ENCODE measurements at places on chromosomes 11 and 22.

DNA sequence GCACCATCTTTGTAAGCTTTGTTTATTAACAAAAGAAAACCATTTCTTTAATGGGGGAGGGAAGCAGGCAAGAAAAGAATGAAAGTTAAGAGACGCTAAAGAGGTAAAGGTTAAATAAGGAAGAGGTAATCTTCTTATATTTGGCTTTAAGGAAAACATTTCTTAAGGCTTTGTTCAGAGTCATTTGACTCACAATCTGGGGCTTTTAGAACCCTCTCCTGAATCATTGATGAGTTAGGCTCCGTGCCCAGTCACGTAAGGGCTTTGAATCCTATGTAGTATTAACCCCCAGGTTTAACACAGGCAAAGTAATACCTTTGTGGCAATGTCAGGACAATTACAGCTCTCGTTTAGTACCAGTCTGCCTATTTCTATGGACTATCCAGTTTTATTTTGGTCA is 26.1 kb downstream of the MADD start:
- no peak for DNase-seq

DNA sequence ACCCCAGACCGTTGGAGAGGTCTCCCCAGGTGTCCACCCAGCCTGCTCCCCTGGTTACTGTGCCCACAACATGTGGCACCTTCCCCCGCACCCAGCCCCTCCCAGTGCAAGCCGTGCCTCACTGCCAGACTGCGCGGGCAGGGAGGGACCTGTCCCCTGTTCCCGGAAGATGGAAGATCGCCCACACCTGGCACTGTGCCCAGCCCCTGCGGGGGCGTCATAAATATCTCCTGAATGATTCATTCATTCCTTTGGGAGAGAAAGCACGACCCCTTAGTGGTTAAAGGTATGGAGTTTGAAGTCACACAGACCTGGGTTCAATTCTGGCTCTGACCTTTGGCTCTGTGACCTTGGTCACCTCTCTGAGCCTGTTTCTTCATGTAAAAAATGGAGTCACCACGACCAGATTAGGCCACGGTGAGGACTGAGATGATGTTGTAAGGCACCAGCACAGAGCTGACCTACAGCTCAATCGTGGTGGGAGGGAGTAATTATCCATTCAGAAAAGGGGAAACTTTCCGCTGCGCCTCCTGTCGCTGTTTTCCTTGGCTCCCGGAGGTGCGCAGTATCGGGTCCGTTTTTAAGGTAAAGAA is 497 bp upstream of the SYT12 start:
- DNase-seq: no peak

DNA sequence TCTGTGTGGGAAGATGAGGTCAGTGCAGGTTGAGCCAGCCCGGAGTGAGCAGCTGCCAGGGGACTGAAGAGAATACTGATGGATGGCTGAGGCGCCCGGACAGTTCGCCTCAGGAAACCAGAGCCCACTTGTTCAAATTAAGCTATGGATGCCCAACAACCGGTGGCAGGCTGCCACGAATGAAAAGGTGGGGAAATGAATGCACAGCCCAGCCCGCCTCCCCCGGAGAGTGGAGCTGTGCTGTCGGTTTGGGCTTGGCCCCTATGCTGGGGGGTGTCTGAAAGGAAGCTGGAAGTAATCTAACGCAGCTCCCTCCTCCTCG is 21.9 kb downstream of the HSPA8 start:
- DNase-seq: no peak

DNA sequence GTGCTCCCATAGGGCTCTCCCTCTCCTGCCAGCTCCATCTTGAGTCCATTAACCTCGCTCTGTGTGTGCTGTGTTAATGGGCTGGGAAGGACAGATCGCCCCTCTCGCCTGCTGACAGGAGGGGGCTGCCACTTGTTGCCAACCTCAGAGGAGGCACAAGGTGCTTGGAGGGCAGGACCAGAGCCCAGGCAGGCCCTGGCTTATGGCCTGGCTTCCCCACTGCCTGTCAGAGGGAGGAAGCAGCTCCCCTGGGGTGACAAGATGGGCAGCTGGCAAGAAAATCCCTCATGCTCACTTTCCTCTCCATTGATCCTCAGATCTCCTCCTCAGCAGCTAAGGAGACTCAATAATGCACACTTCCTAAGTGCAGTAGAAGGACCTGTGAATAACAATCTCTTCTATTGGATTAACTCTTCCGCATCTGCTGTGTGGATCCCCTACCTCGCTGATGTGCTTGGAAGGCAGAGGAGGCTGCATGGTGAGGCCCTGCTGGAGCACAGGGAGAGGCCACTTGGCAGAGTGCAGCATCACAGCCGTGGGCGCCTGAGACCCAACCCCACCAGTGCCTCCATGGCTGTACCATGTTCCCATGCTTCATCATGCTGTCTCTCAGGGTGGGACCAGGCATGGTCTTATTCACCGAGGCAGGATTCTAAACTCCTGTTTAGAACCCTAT is 70.3 kb downstream of the TRIM29 start:
- no peak for DNase-seq

- DNase-seq: no peak
Observed at GRCh38 chr11:32317643-32318042, 117.7 kb downstream of the WT1 start.

GRCh38 chr11:8717876-8718753 is 35.5 kb downstream of the RPL27A start:
- no peak for DNase-seq

DNA sequence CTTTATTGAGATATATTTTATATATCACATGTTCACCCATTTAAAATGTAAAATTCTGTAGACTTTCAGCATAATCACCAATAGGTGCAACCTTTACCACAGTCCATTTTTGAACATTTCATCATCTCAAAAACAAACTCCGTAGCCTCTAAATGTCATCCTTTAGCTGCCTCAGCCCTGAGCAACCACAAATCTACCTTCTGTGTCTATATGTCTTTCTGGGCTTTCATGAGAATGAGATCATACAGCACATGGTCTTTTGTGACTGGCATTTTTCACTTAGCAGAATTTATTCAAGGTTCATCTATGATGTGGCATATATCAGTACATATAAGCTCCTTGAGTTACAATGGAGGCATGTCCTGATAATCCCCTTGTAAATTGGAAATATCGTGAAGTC is 320.5 kb downstream of the ETS1 start:
- no peak for DNase-seq

GRCh38 chr22:30694171-30694639 is 469 bp upstream of the OSBP2 start:
- DNase-seq: no peak

- no peak for DNase-seq
Observed at GRCh38 chr11:32316232-32316631, 119.1 kb downstream of the WT1 start.

- DNase-seq: no peak
Observed at GRCh38 chr22:23827351-23827995, 11.3 kb downstream of the DERL3 start.

DNA sequence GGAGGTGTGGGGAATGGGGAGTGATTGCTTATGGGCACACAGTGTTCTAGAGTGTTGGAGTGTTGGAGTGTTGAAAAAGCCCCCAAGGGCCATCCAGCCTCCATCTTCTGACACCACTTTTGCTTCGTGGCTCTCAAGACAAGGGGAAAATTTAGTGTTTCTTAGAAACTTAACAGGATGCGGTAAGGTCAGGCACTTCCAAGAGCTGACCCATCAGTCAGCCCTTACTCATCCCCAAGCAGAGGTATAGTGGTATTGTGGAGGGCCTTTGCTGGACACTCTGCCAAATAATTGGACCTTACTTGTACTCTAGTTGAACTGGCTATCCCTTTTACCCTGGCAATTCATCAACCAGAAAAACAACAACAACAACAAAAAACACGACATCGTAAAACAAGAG is 14.8 kb upstream of the ALDH3B2 start:
- no peak for DNase-seq

DNA sequence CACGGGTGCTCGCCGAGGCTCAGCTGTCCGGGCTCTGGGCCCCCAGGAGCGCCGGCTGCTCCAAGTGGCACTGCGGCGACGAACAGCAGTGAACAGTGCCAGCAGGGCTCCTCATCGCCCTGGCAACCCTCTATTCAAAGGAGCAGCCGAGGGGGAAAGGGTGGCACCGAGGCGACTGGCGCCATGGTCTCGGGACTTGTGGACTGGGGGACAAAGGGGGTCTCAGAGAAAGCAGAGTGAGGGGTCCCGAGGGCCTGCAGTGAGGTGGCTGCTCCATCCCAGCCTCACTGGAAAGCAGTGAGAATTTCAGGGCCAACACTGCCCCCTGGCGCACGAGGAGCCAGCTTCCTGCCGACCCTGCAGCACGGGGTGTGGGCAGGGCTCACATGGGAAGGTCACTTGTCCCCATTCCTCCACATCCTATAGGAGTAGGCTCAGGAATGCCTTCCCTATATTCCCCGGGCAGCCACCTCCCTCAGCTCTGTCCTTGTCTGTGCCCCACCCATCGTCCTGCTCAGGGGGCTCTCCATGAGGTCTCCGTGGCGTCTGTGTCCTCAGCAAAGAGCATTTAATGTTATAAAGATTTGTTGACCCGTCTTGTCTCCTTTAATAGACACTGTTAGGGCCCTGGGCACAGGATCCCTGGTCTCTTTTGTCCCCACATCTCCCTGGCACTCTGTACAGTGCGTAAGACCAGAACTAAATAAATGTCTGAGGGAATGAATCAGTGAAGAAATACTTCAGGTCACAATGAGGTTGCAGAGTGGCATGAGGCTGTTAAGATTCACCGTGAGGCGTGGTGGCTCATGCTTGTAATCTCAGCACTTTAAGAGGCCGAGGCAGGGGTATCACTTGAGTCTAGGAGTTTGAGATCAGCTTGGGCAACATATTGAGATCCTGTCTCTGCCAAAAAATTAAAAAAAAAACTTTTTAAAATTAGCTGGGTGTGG is 26.4 kb downstream of the LRFN4 start:
- DNase-seq: peak; percentile 46

DNA sequence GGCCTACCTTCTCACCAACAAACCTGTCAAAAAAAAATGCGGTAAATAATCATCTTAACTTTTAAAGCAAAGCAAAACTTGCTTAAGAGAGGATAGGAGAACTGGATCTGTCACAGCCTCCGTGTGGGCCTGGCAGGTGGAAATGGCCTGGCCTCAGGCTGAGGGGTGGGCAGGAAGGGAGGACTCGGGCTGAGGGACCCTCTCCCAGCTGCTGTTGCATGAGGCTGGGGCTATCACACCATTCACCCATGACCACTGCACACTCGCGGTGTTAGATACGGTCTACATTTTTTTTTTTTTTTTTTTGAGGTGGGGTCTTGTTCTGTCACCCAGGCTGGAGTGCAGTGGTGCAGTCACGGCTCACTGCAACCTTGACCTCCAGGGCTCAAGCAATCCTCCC is 24.5 kb downstream of the ARHGAP1 start:
- no peak for DNase-seq

GRCh38 chr22:38870312-38870741 is 1.7 kb downstream of the CBX6 start:
- peak; percentile 76 for DNase-seq

GRCh38 chr11:70460964-70461363 is 62.6 kb downstream of the CTTN start:
- no peak for DNase-seq

- DNase-seq: peak; percentile 63
Observed at GRCh38 chr11:10405865-10406592, 49.0 kb upstream of the AMPD3 start.

- DNase-seq: no peak
Observed at GRCh38 chr22:48874956-48875355, 952.7 kb downstream of the BRD1 start.

DNA sequence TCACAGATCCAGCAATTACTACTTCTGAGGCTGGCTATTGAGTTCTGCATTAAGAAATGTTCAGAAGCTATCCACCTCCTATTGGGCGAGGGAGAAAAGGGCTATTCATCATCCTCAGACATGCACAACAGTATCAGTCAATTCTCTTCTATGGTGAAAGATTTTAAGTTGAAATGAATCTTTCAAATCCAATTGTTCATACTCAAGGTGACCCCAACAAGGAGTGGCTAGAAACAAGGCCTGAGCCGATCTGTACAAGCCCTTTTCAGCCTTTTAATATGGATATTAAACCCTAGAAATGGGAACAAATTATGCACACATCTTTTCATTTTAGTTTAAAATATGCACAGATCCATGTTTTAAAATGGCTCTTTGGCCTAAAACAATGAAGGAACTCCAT is 303.5 kb upstream of the PITPNB start:
- no peak for DNase-seq

DNA sequence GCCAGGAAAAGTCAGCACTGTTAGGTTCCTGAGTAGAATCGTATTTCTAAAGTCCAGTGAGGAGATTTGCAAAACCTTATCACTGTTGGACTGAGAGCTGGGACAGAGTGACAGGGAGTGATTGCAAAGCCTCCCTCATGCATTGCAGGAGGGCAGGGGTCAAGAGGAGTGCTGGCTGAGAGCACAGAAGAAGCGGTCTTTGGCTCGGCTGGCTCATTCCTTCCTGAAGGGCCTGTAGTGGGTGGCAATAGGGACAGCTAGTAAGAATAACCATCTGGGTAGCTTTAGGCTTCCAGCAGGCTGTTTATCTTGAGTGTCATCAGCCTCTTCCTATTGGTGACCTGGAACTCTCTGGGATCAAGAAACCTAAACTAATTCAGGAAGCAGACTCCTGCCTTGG is 53.4 kb downstream of the CD44 start:
- no peak for DNase-seq

DNA sequence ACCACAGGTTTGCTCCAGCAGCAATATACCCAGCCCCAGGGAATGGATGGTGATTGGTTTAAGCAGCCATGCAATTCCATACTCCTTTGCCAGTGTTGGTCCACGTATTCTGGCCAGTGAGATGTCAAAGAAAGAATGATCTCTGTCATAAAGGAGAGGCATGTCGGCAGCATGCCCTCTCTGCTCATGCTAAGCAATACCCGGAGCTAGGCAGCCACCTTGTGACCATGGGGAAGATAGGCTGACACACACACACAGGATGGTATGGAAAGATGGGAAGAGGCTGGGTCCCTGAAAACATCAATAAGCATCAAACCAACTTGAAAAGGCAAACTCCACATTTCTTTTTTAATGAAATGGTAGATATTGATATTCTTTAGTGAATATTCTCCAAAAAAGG is 5.1 kb downstream of the ABCC8 start:
- DNase-seq: no peak

DNA sequence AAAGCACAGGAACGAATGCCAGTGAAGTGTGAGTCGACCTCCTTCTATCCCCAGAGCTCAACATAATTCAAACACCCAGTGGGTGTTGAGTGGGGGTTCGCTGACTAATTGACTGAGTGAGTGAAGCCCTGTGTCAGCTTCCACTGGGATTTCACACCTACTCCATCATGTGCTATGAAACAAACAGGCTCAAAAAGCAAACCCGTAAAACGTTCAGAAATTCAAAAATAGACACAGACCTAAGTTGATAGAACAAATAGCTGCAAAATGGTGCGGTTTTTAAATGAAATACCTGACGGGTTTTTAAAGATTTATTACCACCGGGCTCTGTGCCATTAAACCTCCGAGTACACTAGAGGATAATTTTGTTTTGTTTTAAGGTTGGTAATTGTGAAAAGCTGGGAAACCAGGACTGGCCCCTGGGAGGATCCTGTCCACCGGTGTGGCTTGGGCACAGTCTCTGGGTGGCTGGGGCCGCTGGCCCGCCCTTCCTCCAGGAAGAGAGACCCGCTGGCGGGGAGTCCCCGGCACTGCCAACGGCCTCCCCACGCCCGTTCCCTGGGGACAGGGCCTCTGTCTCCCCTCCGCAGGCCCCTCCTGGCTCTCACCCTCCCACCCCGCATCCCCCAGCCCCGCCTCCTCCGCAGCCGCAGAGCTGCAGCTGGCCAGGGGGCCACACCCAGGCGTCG is 13.6 kb downstream of the KCNJ5 start:
- no peak for DNase-seq
